ENCODE measurements at places on chromosomes 4 and X.

DNA sequence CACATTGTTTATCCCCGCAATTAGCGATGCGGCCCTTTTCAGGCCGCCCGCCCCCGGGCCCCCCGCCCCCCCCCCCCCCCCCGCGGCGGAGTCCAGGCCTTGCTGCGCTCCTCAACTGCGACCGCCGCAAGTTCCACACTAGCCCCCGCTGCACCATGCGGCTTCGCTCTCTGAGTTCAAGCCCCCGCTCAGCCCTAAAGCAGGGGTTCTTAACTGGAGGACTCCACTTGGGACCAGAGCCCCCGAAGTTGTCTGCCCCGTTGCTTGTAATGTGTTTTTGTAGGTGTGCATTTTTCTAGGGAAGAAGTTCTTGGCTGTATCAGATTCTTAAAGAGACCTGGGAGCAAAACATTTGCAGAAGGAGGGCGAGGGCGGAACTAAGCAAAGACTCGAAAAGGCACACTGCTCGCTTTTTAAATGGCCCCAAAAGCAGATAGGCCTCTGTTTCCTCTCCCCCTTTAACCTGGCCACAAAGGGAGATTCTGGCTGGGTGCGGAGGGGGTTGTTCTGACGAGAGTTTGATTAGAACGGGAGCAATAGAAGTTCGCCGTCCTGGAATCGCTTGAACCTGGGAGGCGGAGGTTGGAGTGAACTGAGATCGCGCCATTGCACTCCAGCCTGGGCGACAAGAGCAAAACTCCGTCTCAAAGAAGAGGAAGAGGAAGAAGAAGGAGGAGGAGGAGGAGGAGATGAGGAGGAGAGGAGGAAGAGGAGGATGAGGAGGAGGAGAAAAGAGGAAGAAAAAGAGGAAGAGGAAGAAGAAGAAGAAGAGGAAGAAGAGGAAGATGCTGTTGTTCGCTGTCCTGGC, 2.3 kb upstream of the MSX1 start:
- peak; percentile 18 for DNase-seq

GRCh38 chr4:124135409-124135813, 577.1 kb downstream of the ANKRD50 start:
- peak; percentile 92 for DNase-seq

DNA sequence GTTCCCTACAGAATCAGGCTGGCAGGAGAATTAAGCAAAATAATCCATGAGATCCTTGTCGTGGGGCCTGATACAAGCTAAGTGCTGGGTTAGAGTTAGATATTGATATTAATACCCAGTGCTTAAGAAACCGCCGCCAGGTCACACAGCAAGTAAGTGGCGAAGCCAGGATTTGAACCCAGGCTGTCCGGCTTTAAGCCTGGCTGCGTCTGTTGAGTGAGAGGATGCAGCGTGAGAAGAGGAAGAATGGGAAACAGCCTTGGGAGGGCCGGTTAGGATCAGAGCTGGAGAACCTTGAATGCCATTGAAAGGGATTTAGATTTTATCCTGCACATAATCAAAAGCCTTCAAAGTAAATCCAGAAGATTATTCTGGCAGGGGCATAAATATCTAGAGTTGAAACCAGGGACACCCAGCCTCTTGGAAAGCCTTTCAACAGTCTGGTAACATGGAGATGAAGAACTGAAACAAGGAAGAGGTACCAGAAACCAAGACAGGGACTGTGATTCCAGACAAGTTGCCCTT, 64.8 kb upstream of the HELT start:
- no peak for DNase-seq

DNA sequence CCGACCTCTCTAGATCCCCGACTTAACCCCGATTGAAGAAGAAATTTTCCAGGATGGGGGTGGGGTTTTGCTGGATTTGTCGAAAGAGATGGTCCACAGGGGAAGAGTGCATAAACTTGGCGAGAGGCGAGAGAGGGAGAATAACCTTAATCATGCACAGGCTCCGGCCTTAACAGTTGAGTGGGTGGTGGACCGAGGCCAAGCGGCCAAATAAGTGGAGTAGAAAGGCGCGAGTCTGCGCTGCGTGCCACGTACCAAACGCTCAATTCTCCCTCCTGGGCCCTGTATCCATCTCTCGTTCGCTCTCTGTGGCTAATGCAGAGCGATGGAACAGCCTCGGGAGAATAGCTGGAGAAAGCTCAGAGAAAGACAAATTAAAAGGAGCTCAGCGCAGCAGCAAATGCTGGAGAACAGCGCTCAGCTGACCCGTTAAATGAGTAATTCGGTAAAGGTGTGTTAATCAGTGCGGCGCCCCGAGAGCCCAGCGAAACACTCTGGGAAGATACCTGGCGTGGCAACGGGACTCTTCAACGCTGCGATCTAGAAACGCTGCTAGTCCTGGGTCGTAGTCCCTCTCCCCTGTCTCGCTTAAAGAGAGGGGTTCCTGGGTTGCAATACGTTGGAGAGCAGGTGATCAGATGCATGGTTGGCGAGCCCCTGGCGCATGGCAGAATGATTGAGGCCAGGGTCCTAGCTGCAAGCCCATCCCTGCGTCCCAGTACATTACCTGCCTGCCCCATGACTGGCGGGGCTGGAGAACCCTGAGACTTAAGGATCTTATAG, 887 bp upstream of the IL1RAPL2 start:
- no peak for DNase-seq

GRCh38 chr4:33025236-33025635, 2305.1 kb downstream of the PCDH7 start:
- no peak for DNase-seq

DNA sequence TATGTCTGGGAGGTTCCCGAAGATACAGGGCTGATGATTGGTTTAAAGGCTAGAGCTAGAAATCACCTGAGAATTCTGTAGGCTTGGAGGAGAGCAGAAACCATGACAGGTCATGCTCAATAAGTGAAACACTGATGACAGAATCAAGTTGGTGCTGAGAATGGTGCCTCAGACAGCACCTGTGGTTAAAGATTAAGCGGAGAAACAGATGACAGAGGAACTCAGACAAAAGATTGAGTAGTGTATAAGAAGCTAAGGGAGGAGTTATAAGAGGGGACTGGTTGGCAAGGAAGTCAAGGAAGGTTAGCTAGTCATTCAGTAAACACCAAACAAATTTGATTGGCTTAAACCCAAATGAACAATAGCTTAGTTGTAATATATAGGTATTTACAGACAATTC, 385.4 kb upstream of the CNKSR2 start:
- DNase-seq, result no peak

GRCh38 chr4:111031001-111031579, 408.2 kb upstream of the PITX2 start:
- DNase-seq, result no peak

DNA sequence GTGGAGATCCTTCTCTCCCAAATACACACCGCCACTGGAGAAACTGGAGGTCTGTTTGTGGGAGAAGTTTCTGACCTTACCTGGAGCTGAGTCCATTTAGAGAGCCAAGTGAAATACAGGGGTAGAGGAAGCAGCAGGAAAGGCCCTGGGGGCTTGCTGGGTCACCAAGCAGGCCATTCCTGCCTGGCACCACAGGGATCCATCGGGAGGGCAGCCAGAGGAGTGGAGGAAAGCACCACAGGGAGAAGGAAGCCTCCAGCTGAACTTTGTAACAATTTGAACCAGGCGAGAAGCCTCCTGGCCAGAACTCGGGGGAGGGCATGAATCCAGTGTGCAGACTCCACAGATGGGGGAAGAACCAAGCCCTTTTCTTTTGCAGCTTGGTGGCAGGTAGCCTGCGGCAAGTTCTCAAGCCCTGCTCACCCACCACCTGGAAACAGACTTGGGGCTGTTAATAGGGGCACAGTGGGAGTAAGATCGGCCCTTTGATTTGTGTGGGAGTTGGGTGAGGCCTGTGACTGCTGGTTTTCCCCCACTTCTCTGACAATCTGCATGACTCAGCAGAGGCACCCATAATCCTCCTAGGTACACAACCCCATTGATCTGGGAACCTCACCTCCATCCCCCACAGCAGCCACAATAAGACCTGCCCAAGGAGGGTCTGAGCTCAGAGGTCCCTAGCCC, 94.6 kb downstream of the IRS4 start:
- no peak for DNase-seq

GRCh38 chrX:106976416-106976815, 23.6 kb downstream of the MORC4 start:
- no peak for DNase-seq

GRCh38 chrX:24306440-24306839, 7.4 kb downstream of the SUPT20HL2 start:
- DNase-seq, result no peak

GRCh38 chr4:43766648-43767047, 682.0 kb downstream of the KCTD8 start:
- DNase-seq, result no peak

GRCh38 chrX:136766785-136767103, 14.0 kb downstream of the ARHGEF6 start:
- no peak for DNase-seq

DNA sequence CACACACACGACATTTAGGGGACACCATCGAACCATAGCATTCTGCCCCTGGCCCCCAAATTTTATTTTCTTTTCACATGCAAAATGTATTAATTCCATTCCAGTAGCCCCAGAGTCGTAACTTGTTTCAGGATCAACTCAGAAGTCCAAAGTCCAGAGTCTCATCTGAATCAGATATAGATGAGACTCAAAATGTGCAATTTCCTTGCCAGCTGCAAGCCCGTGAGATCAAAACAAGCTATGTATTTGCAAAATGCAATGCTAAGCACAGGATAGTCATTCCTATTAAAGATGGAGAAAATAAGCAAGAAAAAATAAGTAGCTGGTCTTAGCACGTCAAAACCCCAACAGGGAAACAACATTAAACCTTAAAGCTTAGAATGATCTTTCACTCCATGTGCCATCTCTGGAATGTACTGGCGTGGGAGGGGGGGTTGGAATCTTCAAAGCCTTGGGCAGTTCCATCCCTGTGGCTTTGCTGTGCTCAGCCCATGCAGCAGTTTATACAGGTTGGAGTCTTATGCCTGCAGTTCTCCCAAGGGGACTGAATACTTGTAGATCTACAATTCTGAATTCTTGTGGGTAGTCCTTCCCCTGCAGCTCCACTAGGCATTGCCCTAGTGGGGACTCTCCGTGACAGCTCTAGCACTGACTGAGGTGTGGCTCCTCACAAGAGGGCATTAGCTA, 47.7 kb upstream of the SYTL5 start:
- DNase-seq, result peak; percentile 56

DNA sequence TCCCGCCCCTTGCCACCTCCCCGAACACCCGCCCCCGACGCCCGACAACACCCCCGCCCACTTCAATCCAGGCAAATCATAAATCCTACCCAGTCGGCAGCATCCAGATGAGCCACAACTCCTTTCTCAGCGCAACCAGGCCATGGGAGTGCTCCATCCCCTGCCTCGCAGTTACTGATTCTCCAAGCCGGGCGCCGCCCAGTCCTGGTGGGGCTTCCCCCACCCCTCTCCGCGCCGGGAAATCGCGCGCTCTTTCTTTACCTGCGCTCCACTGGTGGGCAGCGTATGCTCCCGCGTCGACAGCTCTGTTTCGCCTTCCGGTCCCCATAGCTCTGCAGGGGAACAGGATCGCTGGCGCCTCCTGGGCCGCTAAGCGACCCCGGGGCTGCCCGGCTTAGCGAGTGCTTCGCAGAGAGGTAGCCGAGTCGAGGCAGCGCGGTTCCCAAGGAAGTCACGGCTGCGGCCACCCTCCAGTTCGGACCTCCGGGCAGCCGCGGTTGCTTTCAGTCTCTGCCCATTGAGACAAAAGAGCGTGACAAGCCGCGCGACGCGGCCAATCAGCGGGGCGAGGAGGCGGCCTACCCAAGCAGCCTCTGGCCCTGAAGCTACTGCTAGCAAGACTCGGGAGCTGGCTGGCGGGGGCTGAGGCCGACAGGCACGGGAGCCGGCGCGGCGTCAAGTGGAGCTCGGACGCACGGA, 43.7 kb upstream of the TMSB15B start:
- peak; percentile 74 for DNase-seq

GRCh38 chr4:48027653-48028052, 11.1 kb downstream of the NIPAL1 start:
- DNase-seq, result no peak

DNA sequence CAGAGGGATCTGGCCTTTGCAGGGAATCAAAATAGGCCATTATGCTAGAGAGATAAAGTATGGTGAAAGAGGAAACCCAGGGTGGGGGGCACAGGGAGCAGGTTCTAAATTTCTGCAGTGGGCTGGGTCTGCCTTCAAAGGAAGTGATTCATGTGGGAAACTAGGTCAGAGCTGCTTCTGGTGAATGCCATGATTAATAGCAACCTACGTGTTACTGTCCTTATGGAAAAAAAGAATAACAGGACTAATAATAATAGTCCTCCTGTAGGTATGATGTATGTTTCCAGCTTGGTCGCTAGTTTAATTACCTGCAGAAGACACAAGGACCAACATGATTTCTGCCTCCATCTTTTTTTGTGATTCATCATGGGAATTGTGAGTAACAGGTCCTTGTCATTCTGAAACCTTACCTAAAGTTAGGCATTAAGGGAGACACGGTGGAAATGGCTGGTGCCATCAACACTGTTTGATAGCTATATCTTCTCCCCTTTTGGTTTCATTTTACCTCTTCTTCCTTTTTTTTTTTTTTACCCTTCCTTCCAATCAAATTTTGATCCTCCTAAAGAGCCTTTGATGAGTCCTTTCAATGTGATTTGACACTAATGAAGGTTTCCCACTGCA, 180.4 kb downstream of the CPEB2 start:
- peak; percentile 49 for DNase-seq

GRCh38 chrX:12992544-12993118, 17.7 kb downstream of the TMSB4X start:
- DNase-seq, result no peak

DNA sequence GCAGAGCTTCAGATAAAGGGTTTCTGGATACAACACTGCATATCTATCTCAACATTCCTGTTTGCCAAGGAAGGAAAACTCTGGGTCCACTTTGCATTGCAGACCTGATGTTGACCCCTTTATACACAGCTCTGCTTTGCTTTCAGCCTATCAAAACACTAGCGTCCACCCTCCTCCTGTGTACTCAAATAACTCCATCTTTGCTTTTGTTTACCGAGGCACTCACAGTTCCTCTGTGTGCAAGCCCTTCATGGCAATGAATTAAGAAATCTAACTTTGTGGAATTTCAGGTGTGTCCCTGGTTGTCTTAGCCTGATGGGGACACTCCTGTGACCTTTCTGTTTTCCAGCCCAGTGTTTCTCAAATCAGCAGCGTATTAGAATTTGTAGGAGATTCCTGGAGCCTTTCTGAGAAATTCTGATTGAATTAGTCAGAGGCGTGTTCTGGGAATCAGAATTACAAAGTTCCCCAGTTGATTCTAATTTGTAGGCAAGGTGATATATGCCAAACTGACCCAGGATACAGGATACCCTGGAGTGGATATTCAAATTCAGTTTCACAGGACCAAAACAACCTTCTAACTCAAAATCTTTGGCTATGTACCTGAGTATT, 68.6 kb downstream of the DTHD1 start:
- peak; percentile 1 for DNase-seq

GRCh38 chrX:140249088-140249487, 255.8 kb downstream of the SOX3 start:
- DNase-seq, result no peak

- no peak for DNase-seq
Observed at GRCh38 chr4:25379591-25379990, 2.5 kb downstream of the ANAPC4 start.

GRCh38 chr4:2024683-2025082, 15.9 kb upstream of the NELFA start:
- no peak for DNase-seq

- no peak for DNase-seq
Observed at GRCh38 chr4:118740869-118741268, 55.7 kb downstream of the METTL14 start.

- no peak for DNase-seq
Observed at GRCh38 chrX:53085661-53086229, 3.6 kb downstream of the TSPYL2 start.

GRCh38 chrX:106159861-106160282, 8.2 kb upstream of the PWWP3B start:
- no peak for DNase-seq

- no peak for DNase-seq
Observed at GRCh38 chrX:131405497-131405896, 116.4 kb upstream of the IGSF1 start.

All from astrocyte of the spinal cord (primary cell).